ENCODE measurements at places on chromosomes 12 and 14.

DNA sequence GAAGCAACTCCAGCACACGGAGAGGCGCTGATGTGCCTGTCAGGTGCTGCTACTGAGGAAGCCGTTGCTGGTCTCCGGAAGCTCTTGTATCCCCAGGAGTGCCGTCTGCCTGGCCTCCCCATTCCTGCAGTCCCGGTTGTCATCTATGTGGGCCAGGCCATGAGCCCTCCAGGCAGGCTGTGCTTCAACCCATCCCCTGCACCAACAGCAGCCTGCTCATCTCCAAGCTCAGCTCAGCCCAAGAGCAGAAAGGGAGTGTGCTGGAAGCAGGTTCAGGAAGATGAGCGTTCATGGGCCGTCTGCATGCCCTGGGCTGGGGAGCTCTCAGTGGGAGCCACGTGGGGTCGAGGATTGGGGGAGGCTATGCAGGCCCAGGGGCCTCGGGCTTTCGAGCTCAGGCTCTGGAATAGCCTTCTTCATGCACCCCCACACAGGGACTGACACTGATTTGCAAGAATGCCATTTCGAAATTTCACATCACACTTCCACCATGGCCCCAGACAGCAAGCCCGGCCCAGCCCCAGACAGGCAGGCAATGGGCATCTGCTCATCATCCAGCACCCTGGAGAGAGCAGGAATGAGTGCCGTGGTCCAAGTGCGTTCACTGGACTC is 164.5 kb downstream of the KIF26A start:
- no peak for DNase-seq

DNA sequence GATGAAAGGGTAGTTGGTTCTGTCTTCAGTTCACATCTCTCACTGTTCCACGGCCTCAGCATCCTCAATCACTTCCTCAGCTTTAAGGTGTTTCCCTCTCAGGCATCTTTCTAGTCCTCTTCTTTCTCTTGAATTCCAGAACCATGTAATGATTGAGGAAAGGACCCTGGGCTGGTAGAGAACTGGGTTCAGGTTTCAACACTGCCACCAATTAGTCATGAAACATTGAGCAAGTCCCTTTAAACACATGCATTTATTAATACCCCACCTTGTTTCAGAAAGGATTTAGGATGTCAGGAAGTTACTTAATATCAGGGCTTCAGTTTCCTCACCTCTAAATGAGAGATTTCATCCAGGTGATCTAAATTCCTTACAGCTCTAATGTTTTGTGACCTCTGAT is 7.2 kb downstream of the DMAC2L start:
- no peak for DNase-seq

GRCh38 chr12:120015313-120015712 is 26.3 kb downstream of the BICDL1 start:
- no peak for DNase-seq

GRCh38 chr12:40828593-40828990 is 136.4 kb downstream of the CNTN1 start:
- no peak for DNase-seq

DNA sequence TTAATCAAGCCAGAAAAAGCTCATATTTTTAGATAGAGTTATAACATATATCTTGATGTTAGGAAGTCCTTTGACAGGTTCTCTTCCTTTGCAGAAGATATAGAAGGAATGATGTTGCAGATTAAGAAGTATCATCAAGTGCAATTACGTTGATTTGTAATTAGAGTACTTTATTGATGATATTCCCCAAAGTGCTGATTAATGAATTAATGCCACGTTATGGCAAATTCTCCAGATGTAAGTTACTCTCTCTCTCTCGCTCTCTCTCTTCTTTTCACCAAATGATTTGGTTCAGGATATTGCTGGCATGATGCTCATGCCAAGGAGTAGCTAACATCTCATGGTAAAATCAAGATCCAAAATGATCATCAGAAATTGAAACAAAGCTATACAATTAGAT is 18.1 kb upstream of the CAND1 start:
- DNase-seq = no peak

DNA sequence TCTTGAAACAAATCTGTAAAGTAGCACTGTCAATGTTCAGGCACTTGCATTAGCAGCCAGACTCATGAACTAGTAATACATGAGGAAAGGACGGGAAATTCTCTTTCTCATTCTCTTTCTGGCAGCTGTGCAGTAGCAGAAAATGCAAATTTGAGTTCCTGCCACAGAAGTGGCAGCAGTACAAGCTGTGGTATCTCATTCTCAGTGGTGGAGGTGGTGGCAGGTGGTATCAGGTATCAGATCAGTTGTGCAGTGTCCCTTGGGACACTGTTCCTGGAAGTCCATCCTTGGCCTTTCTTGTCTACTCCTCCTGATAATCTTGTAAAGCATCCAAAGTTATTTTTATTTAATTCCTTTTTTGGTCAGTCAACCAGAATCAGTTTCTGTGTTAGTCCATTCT is 103.0 kb downstream of the C12orf42 start:
- no peak for DNase-seq

DNA sequence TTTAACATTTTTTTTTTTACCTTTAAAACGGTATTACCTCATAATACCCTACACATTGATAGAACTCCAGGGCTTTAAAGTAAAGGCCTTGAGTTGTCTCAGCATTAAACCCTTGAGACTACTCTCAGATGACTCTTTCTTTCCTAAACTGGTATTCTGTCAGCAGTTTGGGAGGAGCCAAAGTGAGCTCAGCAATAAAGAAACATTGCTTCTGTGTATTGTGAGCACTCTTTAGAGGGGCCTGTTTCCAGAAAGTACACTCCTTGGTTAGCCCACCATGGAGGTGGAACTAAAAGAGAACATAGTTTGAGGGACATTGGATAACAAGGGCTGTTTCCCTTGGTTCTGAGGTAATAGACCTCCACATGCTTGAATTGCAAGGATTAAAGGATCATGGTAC is 20.4 kb downstream of the MAP3K12 start:
- DNase-seq = no peak

- no peak for DNase-seq
These were observed 660.9 kb upstream of the MGAT4C start for GRCh38 chr12:86917121-86917520.

DNA sequence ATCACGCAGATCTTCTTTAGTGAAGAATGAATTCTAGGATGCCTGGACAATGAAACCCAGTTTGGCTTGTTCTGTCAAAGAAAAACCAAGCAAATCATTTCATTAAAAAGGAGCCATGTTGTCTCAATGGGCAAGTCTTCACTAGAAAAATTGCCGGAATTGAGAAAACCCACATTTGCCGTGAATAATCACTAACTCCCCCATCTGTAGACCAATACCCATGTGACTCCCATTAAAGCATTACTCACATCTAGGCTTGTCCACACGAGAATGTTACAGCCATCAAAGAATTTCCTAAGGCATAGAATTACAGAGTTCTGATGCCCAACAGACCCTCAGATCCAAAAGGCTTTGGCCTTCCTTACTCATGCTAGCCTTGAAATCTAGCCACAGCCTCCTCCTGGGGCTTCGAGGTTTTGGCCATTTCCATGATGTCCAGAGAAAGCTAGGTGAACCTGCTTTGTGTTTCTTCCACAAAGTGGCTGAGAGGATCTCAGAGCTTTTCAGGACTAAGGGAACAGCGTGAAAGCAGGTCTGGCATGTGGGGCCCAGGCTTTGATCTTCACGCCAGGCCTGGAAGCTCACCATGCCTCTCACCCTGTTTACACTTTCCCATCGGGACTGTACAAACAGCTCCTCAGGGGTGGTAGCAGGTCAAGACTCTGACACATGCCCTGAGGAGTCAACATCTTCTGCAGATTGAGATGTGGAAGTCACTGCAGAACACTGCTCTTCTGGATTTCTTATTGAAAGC is 12.1 kb downstream of the SLC7A8 start:
- DNase-seq = no peak

DNA sequence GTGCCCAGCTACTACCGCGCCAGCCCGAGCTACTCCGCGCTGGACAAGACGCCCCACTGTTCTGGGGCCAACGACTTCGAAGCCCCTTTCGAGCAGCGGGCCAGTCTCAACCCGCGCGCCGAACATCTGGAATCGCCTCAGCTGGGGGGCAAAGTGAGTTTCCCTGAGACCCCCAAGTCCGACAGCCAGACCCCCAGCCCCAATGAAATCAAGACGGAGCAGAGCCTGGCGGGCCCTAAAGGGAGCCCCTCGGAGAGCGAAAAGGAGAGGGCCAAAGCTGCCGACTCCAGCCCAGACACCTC is 697 bp downstream of the HOXC10 start:
- no peak for DNase-seq

Measured in immature natural killer cell (primary cell).